Right renal pelvis (tissue), 4 donors: ENCODE measurements at places on chromosomes 6 and 20. TPM values are rescaled to one million over a fixed set of nuclear protein-coding genes. Genes with fewer than 3 reads are reported as not detected.

GRCh38 chr20:62587757-62588402, 54.4 kb upstream of the SLCO4A1 start:
- no peak for DNase-seq

DNA sequence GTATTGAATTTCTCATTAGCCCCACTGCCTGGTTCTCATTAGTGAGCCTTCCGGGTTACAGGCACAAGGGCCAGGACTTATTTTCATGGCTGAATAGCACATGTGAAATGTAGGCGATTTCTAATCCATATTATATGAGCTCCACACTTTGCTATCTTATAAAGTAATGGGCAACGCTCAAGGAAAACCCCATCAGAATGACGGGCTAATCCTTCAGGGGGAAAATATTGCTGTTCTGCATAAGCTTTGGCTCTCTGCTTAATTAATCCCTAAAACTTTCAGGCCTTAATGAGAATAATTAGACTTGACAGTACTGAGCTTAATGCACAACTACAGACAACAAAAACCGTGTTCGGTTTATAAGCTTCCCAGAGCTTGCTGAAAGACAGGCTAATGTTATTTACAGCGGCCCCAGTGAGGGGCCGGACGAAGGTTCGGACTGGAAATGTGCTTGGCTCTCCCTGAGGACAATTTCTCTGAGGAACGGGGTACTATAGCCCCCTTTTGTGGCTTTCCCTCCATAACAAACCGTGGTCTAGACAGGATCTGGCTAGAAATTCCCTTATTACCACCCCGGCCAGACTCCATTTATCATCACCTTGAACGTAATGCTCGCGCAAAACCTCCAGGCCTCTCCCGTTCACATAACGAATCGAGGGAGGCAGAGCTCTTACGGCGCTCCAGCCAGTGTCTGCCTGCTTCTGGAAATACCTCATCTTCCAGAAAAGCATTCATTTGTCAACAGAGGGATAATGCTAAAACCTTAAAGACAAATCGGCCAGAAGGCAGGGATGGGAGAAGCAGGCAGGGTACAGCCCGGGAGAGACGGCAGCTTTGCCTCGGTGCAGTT, 164.5 kb downstream of the CD83 start:
- DNase-seq, result no peak

- no peak for DNase-seq
These were observed at the start of gene JPH2 for GRCh38 chr20:44187054-44187771. TSS of gene JPH2 (minus strand) at chr20:44187188. CDS start at chr20:44186705, 483 bp downstream.

- DNase-seq, result no peak
These were observed 5.3 kb upstream of the UBD start for GRCh38 chr6:29564875-29565274.

- no peak for DNase-seq
These were observed 517.6 kb downstream of the BTBD3 start for GRCh38 chr20:12435268-12435667.

- DNase-seq, result no peak
These were observed at the start of gene CLPSL1 for GRCh38 chr6:35780719-35781118. TSS of gene CLPSL1 (plus strand) at chr6:35781019. CDS start at chr6:35781111, 92 bp downstream.

- no peak for DNase-seq
These were observed 931 bp downstream of the UFL1 start for GRCh38 chr6:96522465-96523009.

GRCh38 chr6:74598462-74599393, 607.1 kb downstream of the COL12A1 start:
- DNase-seq, result no peak

Gene ZNF165
- 4.3 TPM for polyA plus RNA-seq

Gene C6orf15
- polyA plus RNA-seq, result not detected
